HEK293T (cell line): ENCODE measurements at places on chromosomes 4 and X.

GRCh38 chr4:47031751-47032404, 511 bp downstream of the GABRB1 start:
- no peak for DNase-seq

- no peak for DNase-seq
Observed at GRCh38 chr4:19329631-19330030, 922.1 kb upstream of the SLIT2 start.

DNA sequence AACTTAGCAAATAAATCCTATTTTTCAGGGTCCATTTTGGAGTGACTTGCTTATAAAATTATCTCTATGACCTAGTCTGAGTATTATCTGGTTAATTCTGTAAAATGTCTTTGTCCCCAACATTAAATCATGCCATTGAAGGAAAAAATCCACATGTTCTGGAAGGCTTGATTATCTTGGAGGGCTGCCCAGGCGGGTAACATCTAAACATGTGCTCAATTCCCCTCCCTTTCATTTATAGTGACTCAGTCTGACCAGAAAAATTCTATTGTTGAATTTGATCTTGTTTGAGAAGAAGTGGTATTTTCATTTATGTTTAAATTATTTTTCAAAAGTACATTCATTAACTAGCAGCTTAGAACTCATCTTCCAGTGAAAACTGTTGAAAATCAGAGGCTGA, 55.4 kb upstream of the SLC10A7 start:
- DNase-seq = no peak

GRCh38 chrX:71053217-71053621, 14.9 kb downstream of the SNX12 start:
- DNase-seq = no peak

- no peak for DNase-seq
Observed at GRCh38 chrX:131910586-131910985, 112.5 kb upstream of the STK26 start.
